Caudate nucleus (tissue), 63 donors: ENCODE measurements at places on chromosomes 3 and 15.

GRCh38 chr15:92510163-92510882 is 116.6 kb downstream of the ST8SIA2 start:
- no peak for DNase-seq

- DNase-seq: peak; percentile 50
Observed at GRCh38 chr3:58167431-58168351, 43.1 kb downstream of the DNASE1L3 start.

GRCh38 chr3:152298393-152299248 is 29.9 kb downstream of the MBNL1 start:
- peak; percentile 65 for DNase-seq

GRCh38 chr3:142028243-142028777 is 121.0 kb downstream of the TFDP2 start:
- no peak for DNase-seq

DNA sequence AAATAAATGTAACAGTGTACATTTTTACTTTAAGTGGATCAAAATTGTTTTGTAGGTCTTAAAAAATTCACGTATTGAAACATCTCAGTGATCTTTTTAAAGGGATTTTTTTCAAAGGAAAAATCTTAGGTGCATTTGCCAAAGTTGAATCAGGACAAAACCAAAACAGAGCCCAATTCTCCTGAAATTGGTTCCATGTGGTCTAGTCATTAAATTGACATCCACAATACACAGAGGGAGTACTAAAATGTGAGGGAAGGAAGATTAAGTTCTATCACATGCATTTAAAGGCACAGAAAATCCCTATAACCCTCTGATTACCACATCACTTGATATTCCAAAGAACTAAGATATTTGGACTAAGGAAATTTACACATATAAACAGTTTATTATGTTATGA is 39.3 kb upstream of the HDC start:
- no peak for DNase-seq

DNA sequence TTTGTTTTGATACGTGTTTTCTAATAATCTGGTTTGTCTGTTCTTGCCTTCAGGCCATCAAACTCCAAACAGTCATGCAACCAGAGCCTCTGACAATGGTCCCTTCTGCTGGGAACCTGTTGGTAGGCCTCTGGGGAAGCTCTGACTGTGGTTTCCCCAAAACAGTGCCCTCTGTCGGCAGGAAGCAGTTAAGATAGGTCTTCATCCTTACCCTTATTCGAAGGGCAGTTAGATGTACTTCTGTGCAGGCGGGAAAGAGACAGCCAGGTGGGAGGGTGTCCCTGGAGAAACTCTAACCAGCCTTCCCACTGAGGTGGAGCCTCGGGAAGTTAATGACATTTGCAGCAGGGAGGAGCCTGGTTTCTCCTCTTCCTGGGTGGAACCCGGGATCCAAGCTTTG is 81.6 kb upstream of the CHMP2B start:
- no peak for DNase-seq

- no peak for DNase-seq
Observed at GRCh38 chr15:69845159-69845558, 252.6 kb downstream of the TLE3 start.

- no peak for DNase-seq
Observed at GRCh38 chr15:70494852-70495571, 268.3 kb downstream of the UACA start.

GRCh38 chr3:71718072-71718471 is 7.1 kb downstream of the EIF4E3 start:
- DNase-seq: no peak

DNA sequence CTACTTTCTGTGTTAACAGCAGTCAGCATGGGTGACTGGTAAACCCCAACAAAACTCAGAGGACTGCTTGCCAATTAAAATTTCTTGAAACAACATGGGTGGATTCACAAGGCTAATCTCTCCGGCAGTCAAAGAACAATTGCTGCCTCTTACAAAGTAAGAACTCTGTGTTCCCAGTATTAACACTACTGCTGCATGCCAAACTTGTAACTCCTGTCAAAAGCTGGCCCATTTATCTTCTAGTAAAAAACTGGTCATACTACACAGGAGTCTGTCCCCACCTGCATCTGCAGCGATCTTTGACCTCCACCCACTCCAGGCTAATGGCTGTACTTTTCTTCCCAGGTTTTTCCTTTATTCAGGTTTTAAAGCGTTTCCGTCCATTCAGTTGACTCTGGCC is 8.7 kb upstream of the ZNF589 start:
- DNase-seq: no peak

DNA sequence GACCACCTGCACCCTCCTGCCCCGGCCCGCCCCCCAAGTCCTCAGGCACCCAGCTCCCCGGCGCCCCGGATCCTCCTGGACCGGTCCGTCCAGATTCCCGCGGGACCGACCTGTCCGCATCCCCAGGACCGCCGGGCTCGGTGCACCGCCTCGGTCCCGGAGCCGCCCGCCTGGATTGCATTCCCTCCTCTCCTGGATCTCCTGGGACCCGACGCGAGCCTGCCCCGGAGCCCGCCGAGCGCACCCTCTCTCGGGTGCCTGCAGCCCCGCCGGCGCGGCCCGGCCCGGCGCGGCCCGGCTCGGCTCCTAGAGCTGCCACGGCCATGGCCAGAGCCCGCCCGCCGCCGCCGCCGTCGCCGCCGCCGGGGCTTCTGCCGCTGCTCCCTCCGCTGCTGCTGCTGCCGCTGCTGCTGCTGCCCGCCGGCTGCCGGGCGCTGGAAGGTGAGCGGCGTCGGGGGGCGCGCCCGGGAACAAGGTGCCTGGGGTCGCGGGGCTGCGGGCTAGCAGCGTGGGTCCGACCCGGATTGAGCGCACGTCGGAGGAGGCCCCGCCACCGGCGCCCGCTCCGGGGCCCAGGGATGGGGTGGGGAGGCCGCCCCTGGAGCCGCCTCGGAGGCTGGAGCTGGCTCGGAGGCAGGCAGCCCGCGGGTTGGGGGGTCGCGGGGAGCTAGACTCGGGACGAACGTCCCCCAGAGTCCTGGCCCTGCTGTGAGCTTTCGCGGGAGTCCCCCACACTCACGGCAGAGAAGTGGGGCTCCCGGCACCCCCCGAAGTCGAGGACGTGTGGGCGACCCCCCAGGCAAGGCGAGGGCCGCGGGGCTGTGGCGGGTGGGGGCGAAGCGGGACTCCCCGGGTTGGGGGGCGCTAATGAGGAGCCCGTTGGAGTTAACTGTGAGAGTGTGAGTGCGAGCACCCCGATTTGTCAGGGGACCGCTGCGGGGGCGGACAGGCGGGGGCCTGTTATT is 610 bp downstream of the EPHB3 start:
- DNase-seq: no peak

- DNase-seq: no peak
Observed at GRCh38 chr15:30859091-30859874, 44.4 kb upstream of the FAN1 start.
